Fibroblast of lung (primary cell): ENCODE measurements at places on chromosomes 11 and 22.

DNA sequence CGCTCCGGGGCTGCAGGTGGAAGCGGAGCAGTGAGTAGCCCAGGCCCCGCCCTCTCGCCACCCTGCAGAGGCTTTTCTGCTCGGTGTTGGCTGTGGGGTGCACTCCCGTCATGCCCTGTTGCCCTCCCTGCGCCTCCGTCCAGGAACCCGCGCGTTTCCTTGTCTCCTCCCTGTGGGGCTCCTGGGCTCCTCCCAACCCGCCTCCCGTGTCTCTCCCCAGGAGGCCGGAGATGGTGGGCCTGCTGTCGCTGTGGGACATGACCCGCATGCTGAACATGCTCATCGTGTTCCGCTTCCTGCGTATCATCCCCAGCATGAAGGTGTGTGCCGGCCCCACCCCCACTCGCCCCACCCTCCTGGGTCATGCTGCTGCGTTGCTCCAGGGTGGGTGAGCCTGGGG is 32.4 kb downstream of the TPCN2 start:
- DNase-seq = no peak

DNA sequence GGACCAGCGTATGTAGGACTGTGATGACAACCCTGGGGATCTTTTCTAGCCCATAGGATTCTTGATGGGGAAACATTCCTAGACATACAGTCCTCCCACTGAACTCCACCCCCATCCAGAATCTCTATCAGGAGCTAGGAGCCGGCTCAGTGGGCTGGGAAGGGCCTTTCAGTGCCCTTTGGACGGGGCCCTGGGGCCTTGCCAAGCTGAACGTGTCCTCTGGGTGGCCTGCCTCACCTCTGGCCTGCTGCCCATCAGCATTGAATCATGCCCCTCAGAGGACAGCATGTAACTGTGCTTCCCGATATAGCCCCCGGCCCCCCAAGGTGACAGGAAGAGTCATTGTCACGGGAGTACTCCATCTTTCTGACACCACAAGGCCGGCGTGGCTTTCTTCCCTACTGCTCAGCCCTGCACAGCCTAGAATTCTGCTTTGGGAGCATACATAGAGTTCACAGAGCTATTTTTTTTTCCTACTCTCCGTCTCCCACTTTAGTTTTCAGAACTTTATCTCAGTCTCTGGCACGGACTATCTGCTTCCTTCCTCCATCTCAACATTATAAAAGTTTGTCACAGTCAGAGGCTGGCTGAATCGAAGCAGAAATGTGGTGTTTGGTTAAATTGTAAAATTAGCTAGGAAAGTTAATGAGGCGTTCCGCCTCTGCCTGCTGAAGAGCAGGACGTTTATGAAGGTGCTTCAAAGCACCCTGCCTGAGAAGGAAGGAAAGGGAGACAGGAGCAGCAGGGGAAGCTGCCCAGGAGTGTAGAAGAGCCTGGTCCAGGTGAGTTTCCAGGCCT is 111.9 kb downstream of the ZBTB16 start:
- no peak for DNase-seq

DNA sequence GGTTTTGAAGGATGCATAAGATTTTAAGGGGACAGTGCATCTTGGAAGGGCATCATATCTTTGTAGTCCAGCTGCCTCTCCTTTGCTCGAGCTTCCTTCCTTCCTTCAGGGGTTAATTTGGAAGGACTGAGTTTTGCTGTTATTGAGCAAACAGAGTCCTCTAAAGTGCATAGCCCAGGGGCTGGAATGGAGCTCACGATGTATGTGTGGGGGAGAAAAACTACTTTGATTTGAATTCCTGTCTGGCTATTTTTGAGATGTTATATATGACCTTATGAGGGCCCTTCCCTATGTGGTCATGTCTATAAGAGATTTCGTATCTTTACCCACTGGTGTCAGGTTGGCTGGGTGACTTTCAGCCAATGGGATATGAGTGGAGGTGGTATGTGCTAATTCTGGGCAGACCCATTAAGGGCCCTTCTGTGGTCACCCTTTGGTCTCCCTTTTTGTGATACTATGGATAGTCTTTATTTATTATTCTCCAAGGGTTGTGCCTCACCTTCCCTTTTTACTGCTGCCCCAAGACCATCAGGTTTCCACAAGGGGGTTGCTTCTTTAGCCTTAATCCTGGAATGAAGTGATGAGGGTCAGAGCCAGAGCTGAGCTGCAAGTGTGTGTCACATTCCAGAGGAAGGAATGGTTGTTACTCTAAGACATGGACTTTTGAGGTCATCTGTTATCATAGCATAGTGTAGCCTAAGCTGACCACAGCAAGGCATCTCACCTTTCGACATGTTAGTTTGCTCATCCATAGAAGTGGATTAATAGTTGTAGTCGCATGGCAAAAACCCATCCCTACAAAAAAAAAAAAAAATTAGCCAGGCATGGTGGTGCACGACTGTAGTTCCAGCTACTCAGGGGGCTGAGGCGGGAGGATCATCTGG is 54.6 kb downstream of the LRRC74B start:
- DNase-seq = no peak

DNA sequence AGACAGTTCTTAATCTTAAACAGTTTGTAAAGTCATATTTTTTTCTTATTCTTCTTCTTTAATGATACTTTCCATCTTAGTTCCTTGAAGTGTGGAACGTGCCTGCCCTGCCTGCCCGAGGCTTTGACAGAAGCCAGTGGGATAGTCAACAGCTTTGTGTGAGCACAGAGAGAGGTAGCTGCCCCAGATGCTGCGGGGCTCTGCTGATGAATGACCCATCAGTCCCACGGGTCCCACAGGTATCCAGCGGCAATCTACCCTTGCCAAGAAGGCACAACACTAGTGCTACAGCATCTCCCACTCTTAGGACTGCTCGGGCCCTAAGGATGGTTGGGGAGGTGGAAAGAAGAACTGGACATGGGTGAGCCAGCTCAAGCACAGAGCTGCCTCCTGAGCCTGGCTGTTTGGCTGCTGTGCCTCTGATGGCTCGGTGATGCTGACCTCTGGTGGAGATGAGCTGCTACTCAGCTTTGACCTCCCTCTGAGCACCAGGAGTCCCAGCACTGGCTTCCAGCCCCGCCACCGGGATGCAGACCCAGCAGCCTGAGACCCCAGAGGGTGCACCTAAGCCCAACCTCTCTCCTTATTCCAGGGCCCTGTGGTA is 11.8 kb upstream of the APLNR start:
- DNase-seq = peak; percentile 68
